ENCODE measurements at places on chromosomes 3 and 15.

DNA sequence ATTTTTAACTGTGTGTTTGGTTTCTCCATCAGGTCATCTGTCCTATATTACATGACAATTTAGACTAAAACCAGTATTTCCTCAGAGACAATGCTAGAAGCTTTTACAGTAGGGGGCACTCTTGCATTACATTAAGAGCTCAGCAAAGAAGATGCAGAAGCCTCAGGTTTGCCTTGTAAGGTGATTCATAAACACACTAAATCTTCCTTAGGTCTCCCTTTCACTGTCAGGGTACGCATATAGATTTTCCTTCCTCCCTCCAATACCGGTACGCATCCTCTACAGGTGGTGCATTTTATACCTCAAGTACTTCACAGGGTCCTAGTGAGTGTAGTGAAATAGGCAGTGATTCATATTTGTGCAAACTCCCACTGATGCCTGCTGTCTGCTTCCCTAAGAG, 46.5 kb downstream of the CD86 start:
- no peak for DNase-seq

DNA sequence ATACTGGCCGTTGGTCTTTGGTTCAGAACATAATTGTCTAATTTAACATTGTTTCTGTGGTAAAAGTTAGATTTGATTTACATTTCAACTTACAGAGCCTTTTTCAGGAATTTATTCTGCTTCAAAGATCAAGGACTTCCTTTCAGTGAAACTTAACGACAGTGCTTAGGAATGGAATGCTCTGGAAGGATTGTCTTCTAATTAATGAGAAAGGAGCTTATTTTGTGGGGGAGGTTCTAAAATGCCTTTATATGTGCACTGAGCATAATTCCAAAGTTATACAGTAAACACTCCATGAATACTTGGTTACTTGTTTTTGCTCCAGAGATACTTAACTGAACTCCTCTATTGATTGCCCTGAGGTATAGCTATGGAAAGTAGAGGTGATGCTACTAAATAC, 75.7 kb downstream of the CACNA1D start:
- no peak for DNase-seq

GRCh38 chr3:183233966-183234365, 19.1 kb upstream of the B3GNT5 start:
- no peak for DNase-seq

DNA sequence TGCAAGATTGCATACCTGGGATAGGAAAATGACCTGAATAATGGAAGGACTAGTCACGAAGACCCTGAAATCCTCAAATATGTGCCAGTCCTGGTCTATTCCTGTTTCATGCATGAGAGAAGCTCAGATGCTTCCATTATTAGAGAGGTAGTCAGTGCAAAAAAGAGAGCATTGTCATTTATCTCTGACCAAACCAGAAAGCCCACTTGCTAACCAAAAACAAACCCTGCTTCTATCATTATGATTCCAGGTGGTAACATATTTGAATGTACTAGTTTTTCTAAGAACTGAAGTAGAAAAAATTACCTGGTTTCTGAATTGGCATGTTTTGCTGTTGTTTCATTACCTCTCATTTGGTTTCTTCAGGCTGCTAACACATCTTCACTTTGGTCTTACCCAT, 160.8 kb upstream of the MANF start:
- DNase-seq: no peak

DNA sequence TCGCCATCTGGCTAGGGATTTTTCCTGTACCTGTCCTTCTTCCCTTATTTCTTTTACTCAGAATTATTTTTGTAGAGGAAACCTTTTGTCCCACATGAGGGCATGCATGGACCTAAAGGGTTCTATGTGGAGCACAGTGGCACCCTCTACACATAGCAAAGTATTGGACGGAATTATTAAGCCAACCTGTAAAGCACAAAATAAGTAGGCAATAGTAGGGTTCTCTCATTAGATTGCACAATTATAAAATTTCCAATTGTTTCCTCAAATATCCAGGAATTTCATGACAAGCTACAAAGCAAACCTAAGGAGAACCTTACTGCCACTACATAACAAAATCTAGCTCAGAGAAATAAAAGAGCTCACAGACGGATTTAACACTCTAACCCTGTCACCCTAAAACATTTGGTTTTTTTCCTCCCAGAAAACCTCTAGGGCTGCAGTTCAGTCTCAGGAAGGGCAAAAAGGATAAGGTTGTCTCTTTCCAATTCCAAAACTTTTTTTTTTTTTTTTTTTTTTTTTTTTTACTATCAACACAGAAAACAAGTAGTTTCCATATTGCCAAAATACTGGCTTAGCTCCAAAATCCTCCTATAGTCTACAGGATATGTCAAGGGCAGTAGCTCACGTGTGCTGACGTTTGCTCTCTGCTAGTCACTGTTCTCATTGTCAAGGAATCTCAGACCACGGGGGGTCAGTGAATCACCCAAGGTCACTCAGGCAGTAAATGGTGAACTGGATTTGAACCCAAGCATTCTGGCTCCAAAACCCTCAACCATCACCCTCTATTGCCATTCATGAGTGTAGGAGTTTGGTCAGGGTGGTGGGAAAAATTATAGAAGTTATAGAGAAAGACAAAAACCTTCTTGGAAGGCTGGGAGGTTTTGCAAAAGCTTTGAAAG, 52.3 kb downstream of the NCEH1 start:
- DNase-seq: peak; percentile 83

Measured in brain pericyte (primary cell).